Stimulated activated CD8-positive, alpha-beta memory T cell treated with anti-CD3 and anti-CD28 coated beads, Interleukin-4, amount 100 ng/mL, for 1 hour (primary cell): ENCODE measurements at places on chromosomes 1 and 21.

DNA sequence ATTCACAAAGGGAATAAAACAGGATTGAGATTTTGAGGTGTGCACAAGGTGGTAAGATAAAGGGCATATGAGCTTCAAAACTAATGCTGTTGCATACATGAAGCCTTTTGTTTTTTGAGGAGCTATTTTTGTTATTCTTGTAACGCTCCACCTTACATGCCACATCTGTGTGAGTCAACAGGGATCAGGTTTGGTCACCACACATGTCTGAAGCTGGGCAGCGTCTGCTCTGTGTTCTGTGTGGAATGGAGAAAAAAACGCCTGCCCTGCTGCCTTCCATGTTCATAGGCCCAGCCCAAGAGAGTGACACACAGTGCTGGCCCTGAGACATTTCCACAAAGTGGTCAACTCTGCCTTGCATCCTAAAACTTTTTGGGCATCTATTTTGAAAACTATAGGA is 67.7 kb downstream of the MPZL1 start:
- no peak for DNase-seq

DNA sequence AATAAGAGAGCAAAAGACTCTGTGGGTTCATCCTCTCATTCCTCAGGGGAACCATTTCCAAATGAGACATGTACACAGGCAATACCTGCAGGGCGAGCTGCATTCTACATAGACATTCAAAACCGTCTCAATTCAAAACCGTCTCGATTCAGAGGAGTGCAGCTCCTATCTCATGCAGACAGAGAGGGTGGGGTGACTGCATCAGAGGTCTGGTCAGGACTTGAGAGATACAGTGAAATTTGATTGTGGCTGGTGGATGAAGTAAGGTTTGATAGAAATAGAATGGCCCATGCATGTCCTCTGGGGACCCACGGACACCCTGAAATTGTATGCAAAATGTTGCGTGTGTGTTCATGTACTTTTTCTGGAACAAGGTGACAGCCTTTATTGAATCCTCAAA is 27.3 kb downstream of the TEX35 start:
- DNase-seq: no peak

DNA sequence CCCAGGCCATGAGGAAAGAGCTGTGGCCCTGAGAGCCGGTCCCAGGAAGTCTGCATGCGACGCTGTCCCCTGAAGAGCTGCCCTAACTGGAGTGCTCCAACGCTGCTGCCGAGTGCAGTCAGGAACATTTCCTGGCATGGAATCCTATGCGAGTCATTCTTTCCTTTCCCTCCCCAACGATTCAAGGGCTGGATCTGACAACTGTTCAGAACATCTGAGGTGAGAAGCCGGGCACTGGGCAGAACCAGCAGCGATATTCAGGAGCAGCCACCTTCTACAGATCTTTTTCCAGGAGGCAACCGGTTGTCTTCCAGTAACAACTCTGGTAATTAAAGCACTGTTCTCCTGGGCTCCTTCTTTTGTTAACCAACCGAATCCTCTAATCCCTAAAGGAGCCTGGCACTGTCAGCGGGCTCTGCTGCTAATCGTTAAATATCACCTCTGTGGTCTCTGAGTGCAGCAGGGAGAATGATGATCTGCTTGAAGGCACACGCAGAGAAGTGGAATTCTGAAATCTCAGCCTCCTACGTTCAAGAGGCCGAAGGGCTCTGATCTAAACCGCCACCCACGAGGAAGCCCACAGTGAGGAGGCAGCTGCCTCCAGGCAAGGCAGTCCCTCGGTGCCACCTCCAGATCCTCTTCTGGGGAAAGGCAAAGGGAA is 55.8 kb downstream of the SLC45A1 start:
- DNase-seq: no peak

- DNase-seq: peak; percentile 63
Observed at GRCh38 chr1:9490605-9491339, 48.5 kb upstream of the SLC25A33 start.

DNA sequence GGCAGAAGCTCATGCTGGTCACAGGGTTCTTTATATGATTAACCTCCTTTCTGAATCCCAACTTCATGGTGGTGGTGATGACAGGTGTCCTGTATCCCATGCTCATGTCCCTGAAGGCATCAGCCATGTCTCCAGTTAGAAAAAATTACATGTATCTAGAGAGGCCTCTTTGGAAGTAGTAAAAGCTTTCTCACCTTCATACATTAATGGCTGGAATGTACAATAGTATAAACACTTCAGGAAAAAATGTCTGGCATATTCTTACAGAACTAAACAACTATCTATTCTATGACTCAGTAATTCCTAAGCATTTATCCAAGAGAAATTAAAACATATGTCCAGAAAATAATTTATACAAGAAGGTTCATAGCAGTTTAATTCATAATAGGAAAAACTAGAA is 34.0 kb downstream of the ADAM30 start:
- DNase-seq: no peak

DNA sequence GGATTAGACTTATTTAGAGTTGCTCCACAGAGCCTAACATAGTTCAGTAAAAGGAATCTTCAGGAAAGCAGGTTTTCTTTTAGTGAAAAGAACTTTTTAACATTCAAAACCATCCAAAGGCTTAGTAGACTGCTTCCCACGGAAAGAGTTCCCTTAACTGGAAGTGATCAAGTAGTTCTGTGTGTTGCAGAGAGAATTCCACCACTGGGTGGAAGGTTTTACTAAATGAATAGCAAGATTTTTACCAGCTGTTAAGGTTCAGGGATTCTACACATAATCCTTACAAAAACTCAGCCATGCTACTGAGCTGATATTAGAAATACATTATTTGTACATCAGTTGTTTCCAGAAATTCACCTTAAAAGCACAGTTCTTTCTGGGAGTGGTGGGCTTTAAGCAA is 119.7 kb downstream of the GDAP2 start:
- no peak for DNase-seq

DNA sequence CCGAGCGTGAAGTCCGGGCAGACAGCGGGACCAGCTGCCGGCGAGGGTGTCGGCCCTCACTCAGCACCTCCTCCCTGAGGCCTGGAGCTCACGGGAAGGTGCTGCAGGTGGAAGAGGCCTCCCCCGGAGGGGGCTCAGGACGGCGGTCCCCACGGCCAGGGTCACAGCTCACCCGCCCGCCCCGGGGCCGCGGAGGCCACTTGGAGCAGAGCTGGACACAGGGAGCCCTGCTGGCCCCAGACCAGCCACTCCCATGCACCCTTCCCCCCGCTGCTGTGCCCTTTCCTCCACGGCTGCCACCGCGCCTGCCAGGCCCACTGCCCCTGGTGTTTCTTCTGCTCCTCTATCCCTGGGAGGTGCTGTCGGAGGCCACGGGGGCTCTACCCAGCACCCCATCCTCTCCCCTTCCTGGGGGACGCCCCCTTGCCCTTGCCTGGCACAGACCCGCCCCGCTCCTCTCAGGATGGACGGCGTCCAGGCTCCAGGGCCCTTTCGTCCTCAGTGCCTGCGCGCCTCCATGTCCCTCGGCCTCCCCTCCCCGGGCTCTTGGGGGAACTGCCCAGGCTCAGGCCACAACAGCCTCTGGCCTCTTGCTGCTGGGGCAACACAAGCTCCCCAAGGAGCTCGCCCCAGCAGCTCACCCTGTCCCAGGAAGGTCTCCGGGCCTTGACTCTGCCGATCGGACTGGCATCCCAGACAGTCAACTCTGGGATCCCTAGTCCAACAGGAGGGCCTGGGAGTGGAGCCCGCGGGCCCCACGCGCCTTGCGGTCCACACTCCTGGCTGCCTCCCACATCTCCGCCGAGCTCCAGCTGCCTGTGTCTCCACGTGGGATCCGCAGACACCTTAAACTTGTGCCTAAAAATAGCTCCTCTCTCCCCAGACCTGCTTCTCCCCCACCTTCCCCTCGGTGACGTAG is 4.1 kb downstream of the TMEM240 start:
- no peak for DNase-seq

GRCh38 chr1:29719253-29719652 is 482.9 kb downstream of the PTPRU start:
- no peak for DNase-seq

DNA sequence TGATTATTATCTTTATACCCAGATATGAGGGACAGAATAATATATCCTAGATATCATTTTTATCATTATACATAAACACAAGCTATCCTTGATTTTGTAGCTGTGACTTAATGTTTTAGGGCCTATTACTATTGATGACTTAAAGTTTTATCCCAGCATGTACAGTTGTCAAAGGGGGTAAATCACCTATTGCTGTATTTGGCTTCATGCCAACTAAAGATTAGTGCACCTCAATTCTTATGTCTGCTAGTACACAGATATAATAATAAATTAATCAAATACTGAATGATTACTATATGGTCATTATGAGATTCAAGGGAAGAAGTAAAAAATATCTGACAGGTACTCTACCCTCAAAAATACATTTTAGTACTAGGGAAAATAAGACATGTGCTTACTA is 84.0 kb downstream of the SYT14 start:
- DNase-seq: no peak

DNA sequence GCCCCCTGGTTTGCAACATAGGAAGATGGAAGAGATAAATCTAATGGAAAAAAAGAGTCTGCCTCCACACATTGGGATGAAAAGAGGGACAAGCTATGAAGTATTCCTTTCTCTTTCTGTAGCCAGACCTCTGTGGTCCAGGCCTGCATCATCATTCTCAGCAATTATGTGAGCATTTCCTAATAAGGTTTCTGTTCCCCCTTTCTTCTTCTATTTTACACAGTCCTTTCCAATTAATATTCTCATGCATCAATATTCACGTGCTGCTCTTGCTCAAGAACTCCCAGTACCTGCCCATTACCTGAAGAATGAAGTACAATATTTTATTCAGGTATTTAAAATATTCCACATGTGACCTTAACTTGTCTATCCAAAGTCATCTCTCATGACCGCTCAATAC is 8.2 kb upstream of the SLC30A1 start:
- DNase-seq: no peak

DNA sequence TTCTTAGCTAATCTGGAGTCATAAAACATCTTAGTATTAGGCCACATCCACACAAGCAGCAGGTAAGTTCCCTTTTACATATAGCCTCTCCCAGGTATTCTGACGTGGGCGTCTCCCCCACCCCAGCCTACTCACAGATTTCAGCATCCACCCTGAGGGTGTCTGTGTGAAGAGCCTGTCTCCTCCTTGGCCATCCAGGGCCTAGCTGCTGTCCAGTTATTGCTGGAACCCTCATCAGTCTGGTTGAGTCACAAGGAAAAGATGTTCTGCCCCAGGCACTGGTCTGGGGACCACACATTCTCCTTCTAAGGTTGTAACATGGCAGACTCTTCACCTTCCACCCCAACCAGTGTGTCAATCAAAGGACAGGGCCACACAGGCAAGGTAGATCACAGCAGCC is 57.6 kb downstream of the ETS2 start:
- DNase-seq: no peak

GRCh38 chr1:81197591-81197990 is 603.1 kb upstream of the ADGRL2 start:
- no peak for DNase-seq

- no peak for DNase-seq
Observed at GRCh38 chr1:189253601-189254350, 1223.9 kb downstream of the BRINP3 start.

DNA sequence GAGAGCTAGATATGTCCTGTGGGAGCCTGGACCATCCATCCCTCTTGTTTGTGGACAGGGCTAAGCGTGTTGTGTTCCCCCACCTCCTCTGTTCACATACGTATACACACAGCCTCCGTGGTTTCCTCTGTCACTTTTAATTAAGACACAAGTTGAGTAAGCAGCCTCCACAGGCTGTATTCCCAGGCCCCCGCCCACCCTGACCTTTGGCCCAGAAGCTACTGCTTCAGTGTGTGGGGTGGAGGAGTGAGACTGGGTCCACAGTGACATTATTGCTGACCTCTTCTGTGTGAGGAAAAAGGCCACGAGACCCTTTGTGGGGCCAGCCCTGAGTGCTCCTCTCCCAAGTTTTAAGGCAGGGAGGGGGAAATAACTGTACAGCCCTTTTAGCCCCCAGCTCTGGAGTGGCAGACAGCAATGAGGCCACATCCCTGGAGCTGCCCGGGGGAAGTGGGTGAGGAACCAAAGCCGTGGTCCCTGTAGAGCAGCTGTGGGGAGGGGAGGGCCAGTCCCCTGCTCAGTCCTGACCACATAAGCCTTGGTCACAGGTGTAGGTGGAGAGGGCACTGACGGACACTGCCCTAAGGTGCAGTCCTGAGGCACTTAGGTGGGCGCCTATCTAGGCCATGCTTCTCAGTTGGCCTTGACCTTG is 4.4 kb downstream of the ELOVL1 start:
- DNase-seq: no peak

- no peak for DNase-seq
Observed at GRCh38 chr1:56430141-56430839, 149.1 kb downstream of the PLPP3 start.

DNA sequence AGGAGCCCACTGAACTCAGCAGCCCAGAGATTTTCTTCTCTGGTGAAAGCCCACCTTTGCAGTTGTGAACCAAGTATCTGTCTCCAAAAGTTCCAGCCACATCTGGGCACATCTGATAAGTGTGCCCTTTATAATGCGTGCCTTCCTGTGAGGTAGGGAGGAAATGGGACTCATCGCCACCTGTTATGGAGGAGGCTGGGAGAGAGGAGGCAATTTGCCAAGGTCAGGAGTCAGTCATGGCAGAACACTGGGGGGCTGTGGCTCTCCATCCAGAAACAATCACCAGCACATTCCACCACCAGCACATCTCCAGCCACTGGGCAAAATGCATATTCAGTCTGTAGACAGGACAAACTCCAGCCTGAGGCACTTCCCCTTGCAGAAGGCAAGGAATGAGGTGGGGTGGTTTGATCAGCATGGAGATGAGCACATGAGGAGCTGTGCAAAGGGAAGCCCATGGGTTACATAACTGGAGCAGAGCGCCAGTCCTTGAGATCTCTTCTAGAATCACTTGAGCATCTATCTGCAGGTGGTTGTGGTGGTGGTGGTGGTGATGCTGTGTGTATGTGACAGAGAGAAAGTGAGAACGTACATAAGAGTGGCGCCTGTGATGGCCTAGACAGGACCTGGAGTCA is 15.0 kb upstream of the LEMD1 start:
- DNase-seq: no peak

GRCh38 chr1:65056866-65057265 is 90.5 kb upstream of the JAK1 start:
- DNase-seq: no peak

- DNase-seq: no peak
Observed at GRCh38 chr1:53653200-53653575, 85.8 kb downstream of the GLIS1 start.

DNA sequence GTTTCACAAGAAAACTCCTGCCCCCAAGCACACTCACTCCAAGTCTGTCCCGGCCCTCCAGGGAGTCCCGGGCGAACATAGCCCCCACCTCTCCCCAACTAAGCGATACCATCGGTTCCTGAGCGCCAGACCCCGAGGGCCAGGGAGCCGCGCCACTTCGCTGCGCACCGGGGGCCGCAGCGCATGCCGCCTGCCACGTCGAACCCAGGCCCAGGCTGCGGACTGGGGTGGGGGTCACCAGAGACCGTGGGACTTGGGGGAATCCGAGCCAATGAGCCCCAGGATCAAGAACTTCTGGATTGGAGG is 801 bp downstream of the RSPO1 start:
- DNase-seq: no peak

- no peak for DNase-seq
Observed at GRCh38 chr1:79819140-79819539, 812.6 kb upstream of the ADGRL4 start.
